ENCODE measurements at places on chromosomes 7 and 10.

GRCh38 chr7:25893436-25893835 lies 258.6 kb upstream of the NFE2L3 start:
- DNase-seq = no peak

GRCh38 chr10:128860574-128860973 lies 606.5 kb upstream of the MGMT start:
- DNase-seq = no peak

DNA sequence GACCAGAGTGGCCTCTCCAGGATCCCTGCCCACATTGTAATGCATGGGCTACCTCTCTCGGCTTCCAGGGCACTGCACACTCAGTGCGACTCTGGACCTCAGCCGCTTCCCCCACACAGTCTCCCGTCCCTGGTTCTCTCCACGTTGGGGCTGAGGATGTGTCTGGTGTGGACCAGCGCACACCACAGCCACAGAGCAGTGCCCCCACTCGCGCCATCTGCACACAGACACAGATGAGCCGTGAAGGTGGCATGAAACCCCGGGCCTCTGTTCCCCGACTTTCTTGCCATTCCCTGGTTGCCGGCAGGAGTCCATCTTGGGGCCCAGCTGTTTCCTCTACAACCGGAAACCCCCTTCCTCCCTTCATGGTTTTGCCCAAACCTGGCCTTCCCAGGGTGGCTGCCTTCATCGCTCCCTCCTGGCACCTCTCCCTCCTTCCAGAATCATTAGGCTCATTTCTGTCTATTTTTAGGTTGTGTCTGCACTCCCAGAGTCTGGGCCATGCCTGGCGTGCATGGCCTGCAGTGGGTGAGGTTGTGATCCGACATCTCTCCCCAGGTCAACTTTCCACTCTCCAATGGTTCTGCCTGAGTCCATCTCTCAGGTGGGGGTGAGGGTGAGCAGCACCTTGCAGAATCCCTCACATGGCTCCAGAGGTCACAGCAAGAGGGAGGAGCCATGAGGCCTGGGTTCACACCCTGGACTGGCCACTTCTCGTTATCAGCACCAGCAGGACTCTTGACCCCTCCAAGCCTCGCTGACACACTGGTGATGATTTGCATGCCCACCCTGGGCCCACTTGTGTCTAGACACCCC lies 10.1 kb downstream of the RASGEF1A start:
- no peak for DNase-seq

- DNase-seq = no peak
Measured at GRCh38 chr7:157676001-157676400, 339.2 kb downstream of the DNAJB6 start.

DNA sequence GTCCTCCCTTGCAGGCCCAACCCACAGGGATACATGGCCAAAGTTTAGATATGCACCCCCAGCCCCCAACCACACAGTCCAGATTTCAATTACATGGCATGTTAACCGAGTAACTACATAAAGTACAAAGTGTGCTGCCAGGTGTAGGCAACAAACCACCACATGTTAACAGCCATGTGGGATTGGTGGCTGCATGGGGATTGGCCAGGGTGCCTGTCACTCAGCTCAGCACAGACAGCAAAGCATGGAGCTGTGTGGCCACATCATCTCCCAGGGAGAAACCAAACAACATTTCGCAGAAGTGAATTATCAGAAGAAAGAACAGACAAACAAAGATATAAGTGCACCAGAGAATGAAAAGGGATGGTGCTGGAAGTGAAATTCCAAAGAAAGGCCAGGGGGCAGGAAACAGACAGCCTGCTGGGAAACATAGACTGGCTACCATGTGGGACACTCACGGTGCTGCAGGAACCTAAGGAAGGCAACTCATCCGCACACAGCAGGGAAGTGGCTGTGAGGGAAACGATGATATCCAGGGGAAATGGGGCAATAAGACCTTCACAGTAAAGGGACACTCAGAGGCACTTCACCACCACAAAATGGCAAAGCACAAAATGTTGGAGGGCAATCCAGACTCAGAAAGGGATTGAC lies 171.2 kb downstream of the PTPRN2 start:
- DNase-seq = no peak

DNA sequence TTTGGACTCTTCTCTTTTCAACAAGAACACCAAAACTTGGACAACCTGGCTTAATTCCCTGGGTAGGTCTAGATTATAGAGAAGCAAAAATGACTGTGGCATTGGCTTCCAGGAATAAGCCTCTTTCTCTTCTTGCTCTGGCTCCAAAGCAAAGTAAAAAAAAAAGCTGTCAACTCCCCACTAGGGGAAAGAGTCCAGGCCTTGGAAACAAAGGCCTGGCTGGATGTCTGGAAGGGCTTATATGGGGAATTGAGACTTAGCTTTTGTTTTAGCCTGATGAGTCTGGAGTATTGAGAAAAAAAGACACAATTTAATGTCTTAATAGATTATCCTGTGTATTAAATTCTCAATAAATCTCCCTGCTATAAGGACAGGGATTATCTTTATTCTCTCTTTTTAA lies 300.6 kb downstream of the SORCS3 start:
- DNase-seq = no peak

DNA sequence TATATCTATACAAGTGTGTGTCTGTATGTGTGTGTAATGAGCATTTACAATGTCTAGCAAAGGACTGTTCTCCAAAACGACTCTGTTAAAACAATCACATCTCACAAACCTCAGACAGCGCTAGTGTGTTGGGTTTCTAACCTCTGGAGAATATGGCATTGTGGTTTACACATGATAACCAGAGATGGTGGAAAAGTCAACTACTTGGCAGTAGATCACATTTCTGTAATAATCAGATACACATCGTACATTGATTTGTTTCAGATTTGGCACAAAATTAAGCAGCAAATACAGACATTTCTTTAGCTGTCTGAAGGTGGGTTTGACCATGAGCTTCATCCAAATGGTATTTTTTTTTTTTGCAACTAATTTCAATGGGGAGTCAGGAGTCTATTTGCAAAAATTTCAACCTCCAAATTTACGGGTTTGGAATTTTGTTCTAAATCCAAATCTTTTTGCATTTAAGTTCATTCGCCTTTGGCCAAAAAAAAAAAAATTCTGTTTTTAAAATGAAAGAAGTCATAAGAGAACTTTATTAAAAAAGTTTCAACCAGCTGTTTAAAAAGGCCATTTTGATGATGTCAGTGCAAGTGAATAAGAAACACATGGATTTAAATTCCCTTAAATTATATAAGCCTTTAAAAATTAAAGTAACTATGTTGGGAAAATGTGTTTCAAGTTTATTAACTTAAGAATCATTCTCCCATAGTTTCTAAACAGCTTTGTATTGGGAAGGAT lies 127.8 kb downstream of the TMEM26 start:
- no peak for DNase-seq

GRCh38 chr10:51462076-51462779 lies 237.2 kb downstream of the CSTF2T start:
- no peak for DNase-seq

- DNase-seq = no peak
Measured at GRCh38 chr7:1150400-1151002, 9.5 kb downstream of the ZFAND2A start.

- DNase-seq = peak; percentile 21
Measured at GRCh38 chr10:78045237-78045636, 11.6 kb downstream of the RPS24 start.

GRCh38 chr10:98555021-98555619 lies 108.4 kb upstream of the HPS1 start:
- DNase-seq = no peak

DNA sequence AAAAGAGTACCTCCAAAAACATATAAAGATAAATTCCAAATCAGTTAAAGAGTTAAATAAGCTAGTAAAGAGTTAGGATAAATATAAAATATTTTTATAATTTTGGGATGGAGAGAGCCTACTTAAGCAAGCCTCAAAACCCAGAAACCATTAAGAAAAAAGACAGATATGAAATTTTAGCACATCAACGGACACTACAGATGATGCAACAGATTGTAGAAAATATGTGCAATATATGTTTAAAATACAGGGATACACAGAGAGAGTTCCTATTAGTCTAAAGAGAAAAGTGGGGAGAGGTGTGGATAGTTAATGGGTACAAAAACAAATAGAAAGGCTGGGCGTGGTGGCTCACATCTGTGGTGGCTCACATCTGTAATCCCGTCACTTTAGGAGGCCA lies 23.6 kb upstream of the USP54 start:
- DNase-seq = no peak

GRCh38 chr10:92268748-92269147 lies 22.1 kb downstream of the CPEB3 start:
- no peak for DNase-seq

DNA sequence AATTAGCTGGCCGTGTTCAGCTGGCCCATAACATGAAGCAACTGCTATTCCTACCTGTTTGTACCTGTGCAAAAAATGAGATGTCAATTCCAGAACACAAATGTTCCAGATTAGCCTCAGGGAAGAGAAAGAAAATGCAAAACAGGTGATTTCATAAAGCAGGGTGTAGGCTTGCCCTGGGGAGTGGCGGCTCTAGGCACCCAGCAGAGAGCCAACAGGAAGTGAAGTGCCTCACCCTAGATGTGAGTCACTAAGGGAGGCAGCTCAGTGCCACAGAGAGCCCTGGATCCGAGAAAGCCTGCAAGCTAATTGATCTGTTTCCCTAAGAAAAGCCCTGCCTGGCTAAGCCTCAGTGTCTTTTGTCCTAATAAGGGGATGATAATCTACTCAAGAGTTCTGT lies 240.0 kb downstream of the ARHGAP21 start:
- DNase-seq = no peak

GRCh38 chr10:124339119-124340032 lies 79.3 kb downstream of the OAT start:
- DNase-seq = no peak

- no peak for DNase-seq
Measured at GRCh38 chr10:96047004-96047649, 3.7 kb downstream of the CCNJ start.

- no peak for DNase-seq
Measured at GRCh38 chr7:49791088-49791741, 17.8 kb downstream of the VWC2 start.

DNA sequence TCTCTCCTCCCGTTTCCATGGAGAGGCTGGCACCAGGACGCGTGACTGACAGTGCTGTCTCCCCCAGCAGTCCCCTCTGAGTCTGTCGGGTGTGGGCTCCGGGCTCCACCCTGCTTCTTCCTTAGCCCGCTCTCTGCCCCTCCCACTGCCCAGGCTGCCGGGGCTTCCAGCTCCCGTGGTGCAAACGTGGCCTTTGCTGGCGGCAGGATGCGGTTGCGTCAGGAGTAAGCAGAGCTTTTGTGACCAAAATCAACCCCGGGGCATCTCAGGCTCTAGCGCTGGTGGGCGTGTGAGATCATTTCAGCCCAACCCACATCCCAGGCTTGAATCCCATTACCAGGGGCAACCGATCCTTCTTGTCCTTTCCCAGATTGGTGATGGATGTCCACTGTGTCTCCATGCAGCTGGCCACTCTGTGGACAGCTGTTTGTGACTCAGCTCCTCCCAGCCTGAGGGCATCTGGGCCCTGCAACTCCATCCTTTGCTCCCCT lies 28.2 kb downstream of the PTPRE start:
- DNase-seq = no peak

GRCh38 chr10:112768121-112768520 lies 181.9 kb upstream of the TCF7L2 start:
- DNase-seq = no peak

DNA sequence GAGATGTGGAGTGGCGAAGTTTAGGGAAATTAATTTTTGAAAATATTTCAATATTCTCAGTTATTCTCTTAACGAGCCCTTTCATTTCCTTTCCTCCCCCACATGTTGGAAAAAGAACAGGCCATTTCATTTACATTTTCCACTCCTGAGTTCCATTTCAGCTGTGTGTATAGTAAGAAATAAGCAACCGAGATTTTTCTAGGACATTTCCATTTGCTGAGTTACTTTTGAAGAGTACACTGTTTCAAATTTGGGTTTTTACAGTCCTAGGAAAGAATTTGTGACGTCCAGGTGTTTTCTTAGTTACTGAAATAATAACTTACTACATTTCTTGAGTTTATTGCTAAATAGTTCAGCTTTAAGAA lies 1.2 kb downstream of the SEPTIN7 start:
- no peak for DNase-seq

- DNase-seq = peak; percentile 40
Measured at GRCh38 chr7:151087245-151088018, 1.2 kb downstream of the AGAP3 start.

GRCh38 chr10:75291805-75292204 lies 56.0 kb upstream of the COMTD1 start:
- DNase-seq = no peak

- DNase-seq = no peak
Measured at GRCh38 chr7:139748373-139748765, 29.4 kb downstream of the HIPK2 start.

GRCh38 chr7:150385302-150385723 lies 6.2 kb downstream of the ZNF775 start:
- DNase-seq = no peak

GRCh38 chr7:93890464-93891068 lies at the start of gene TFPI2:
TFPI2 (minus strand) TSS chr7:93890753; CDS start chr7:93890678, 75 bp downstream.
- peak; percentile 40 for DNase-seq

- DNase-seq = no peak
Measured at GRCh38 chr10:13716081-13717071, 129.6 kb downstream of the PRPF18 start.

- DNase-seq = no peak
Measured at GRCh38 chr10:60031664-60032063, 125.3 kb upstream of the CCDC6 start.

GRCh38 chr10:49050906-49051305 lies 64.4 kb downstream of the VSTM4 start:
- no peak for DNase-seq

- DNase-seq = no peak
Measured at GRCh38 chr7:85954961-85955360, 688.7 kb upstream of the GRM3 start.

GRCh38 chr7:54563329-54563916 lies 21.2 kb downstream of the VSTM2A start:
- DNase-seq = no peak

DNA sequence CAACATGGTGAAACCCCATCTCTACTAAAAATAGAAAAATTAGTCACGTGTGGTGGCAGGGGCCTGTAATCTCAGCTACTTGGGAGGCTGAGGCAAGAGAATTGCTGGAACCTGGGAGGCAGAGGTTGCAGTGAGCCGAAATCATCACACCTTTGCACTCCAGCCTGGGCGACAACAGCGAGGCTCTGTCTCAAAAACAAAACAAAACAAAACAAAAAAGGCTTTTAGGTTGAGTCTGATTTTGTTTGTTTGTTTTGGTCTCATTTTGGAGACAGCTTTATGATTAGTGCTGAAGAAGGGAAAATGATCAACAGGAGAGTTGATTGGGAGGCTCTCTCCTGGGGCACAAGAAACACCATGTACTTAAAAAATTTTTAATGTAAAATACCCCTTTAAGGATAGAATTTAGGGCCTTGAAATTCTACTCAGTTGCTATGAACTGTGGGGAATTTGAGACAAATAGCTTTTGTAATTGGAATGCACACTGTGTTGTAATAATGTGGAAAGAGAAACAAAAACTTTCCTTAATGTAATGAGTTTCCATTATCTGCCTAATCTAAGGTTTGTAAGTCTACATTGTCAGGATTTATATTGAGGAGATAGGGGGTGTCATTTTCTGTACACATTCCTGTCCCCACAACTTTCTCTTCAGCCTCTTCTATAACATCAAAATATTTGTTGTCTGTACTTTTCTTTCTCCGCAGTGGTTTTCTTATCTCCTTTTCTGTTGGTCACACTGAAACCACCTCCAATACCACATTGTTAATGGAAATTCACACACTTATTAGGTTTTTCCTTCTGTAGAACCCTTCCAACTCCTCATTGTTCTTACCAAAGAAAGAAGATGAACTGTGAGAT lies 41.3 kb downstream of the ARID5B start:
- DNase-seq = no peak
